ENCODE measurements at places on chromosomes 4 and X.

GRCh38 chrX:45783002-45783401 is 582.3 kb upstream of the DIPK2B start:
- no peak for DNase-seq

GRCh38 chr4:38309471-38309870 is 349.3 kb downstream of the PTTG2 start:
- DNase-seq, result no peak

DNA sequence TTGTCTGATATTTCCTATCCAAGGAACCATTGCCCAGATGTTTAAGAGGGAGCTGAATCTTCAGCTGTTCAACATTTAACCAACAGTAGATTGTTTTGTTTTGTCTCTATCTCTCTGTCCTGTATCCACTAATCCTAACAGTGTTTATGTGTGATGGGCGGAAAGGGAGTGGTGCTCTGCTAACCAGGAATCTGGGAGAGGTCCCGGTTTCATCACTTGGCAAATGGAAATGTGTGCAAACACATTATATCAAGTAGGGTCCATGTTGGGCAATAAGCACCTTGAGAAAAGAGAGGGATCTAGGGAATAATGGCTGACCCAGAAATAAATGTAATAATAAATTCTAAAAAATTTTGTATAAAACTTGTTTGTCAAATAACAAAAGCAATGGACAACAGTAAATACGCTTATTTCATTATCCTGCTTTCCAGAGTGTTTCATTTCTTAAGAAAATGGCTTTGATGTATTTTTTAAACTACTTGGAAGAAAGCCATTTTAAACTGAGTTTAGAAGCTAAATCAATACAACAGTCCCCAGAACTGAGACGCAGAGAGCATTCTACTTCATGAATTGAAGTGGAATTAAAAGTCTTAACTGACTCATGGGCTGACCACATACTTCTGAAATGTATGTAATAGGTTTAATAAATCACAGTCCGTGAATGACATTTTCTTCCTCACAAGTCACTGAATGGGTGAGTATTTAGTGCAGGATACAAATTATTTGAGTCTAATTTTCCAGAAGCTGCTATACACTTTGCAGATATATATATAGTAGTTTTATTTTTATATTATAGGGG is 55.8 kb downstream of the EMCN start:
- no peak for DNase-seq

GRCh38 chr4:113327494-113327893 is 278.0 kb downstream of the ANK2 start:
- no peak for DNase-seq

DNA sequence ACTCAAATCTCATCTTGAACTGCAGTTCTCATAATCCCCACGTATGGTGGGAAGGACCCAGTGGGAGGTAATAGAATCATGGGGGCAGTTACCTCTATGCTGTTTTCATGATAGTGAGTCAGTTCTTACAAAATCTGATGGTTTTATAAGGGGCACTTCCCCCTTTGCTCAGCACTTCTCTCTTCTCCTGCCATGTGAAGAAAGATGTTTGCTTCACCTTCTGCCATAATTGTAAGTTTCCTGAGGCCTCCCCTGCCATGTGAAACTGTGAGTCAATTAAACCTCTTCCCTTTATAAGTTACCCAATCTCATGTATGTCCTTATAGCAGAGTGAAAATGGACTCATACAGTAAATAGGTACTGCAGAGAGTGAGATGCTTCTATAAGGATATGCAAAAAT is 1050.6 kb upstream of the GRIA3 start:
- DNase-seq, result no peak

- no peak for DNase-seq
These were observed 195.3 kb upstream of the LNX1 start for GRCh38 chr4:53786632-53787031.
